ENCODE measurements at places on chromosomes 2 and 18.

DNA sequence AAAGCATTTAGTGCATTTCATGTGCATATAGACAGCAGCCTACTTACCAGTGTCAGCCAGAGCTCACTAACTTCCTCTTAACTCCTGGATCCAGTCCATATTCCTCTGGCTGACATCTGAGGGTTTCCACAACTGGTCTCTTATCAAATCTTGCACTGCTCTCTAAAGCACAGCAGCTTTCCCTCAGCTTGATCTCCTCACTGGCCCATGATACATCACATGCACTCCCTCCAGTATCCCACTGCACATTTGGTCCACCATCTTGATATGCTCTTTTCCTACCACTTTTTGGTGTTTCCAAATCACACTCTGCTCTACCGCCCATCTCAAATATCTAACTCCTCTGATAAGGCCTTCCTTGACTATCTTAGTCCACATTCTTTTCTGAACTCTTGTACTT lies 105.0 kb upstream of the ZFP36L2 start:
- no peak for DNase-seq

GRCh38 chr18:25727281-25727985 lies 363.0 kb downstream of the SS18 start:
- DNase-seq = peak; percentile 69

DNA sequence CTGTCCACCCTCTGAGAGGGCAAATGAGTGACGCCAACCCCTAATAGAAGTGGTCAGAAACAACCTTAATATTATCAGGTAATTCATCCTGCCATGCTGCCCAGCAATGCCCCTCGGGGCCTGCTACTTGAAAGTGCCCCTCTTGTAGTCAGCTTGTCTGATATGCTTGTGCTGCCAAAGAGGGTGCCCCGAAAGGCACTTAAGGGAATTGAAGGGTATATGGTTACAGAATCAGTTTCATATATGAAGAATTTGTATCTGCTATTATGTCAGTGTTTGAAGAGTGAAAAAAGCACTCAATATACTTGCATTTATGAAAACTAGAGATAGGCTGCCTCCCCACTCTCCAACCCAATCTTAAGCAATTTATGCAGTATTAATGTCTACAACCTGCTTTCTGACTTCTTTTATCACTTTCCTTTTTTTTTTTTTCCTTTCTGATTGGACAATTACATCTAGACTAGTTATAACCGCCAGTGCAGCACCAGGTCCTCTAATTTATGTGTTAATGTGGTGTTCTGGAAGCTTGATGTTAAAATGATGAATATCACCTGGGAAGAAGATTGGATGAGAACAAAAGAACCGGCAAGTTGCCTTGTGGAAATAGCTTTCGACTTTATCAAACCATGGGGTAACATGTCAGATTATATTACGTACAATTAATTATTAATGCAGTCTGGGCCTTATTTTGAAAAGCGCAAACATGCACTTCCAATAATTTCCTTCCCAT lies 646.9 kb upstream of the ACVR2A start:
- no peak for DNase-seq

DNA sequence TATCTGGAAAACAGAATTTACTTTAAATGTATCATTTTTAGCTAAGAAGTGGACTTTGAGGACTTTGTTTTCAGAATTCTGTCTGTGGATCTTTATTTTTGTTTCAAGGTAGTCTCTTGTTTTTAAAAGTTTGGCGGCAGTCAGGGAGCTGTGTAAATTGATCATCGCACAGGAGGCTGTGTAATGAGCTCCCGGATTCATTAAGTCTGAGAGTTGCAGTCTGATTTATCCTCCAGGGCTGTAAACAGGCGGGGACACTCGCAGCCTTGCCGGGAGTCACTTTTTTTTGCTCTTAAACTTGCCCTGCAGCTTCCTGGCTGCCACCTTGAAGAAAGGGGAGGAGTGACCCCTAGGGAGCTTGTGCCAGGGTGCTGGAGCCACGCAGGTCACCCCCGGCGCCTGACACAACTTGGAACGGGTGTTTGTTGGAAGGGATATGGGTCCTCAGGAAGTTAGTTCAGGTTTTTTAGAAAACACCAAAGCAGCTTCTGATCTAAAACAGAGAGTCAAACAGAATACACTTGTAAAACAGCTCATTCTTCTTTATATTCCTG lies 76.2 kb downstream of the DCDC2C start:
- no peak for DNase-seq

DNA sequence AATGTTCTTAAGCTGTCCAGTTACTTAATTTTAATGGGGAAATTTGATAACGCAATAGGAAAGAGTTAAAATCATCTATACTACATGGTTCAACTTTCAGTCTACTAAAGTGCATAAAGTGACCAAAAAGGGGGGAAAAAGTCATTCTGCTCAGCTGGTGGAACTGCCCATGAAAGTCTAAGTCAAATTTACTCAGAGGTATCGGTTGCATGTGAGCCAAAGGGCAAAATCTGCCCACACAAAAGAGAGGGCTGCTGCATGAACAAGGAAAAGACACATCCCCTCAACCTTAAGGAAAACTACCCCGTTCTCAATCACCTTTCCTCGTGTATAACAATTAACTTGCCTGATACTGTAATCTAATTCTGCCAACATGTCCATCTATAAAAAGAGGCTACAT lies 126.1 kb downstream of the TCF4 start:
- no peak for DNase-seq

- DNase-seq = no peak
These were observed 138.2 kb upstream of the NRP2 start for GRCh38 chr2:205543937-205544702.

DNA sequence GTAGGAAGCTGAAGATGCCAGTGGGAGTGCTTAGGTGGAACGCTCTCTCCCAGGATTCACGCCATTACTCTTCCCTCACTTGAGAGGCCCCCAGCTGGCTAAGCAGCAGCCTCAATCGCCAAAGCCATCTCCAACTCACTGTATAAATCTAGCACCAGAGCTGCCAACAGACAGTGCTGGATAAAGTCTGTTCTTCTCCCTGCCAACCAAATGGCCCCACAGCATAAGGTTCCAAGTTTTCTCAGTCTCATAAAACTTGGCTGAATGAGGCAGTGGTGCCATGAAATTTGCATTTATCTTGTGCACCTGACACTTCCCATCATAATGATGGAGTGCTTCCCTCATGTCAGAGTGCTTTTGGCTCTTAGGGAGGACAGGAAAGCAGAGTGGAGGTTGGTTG lies 428.2 kb upstream of the ETAA1 start:
- DNase-seq = no peak

DNA sequence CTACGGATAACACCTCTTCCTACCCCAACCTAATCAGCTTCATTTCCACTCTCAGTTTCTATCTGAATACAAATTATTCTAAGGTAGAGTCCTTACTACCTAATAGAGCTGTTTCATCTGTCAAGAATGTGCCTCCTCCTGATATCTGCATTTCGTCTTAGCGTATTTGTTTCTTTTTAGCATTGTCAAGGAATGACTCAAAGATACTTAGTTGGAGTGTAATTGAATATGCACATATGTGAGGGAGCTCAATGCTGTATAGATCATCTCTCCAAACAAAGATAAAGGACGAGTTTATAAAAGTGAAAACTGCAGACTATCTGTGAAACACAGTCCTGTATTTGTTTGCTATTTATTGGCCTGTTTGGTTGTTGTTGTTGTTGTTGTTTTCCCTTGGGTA lies 2059.4 kb upstream of the CELF4 start:
- DNase-seq = no peak

GRCh38 chr2:20093263-20094141 lies 42.1 kb upstream of the LAPTM4A start:
- DNase-seq = peak; percentile 51

- DNase-seq = no peak
These were observed 8.0 kb upstream of the MBP start for GRCh38 chr18:77140439-77141109.

DNA sequence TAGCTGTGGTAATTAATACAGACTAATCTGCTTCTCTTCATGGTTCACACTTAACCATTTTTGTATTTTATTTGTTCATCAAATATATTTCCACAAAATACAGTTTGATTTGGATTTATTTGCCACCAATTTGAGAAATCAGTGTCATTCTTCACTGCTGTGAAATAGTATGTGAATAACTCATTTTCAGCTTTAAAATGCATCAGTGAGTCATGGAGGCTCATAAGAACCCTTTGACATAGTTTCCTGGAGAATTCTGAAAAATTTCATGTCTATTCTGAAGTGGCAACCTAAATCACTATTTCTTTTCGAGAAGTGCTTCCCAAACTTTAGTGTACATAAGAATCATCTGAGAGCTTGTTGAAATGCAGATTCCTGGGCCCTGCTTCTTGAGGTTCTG lies 1026.7 kb upstream of the ACVR2A start:
- DNase-seq = no peak

DNA sequence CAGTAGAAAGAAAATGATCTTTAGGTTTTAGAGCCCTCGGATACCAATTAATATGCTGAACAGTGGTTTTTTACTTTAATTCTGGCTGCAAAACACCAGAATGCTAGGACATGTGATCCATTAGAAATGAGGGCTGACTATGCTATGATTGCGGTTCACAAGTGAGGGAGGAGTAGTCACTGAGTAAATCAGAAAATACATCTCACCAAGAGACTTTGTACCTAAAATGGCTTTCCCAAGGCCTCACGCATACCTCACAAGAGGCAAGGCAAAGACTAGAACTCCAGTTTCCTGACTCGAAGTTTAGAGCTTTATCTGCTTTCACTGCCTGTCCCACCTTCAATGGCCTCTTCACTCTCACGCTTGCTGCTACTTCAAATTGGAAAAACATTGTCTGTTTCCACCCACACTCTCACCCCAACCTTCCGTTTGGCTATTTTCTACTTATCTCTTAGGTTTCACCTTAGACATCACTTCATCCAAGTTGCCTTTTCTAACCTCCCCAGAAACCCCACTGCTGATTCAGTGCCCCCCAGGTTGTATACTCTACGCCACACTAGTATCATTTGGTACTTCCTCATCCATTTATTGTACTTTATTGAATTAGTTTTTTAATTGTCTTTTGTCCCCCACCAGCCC lies 5.1 kb upstream of the MBD2 start:
- DNase-seq = no peak

DNA sequence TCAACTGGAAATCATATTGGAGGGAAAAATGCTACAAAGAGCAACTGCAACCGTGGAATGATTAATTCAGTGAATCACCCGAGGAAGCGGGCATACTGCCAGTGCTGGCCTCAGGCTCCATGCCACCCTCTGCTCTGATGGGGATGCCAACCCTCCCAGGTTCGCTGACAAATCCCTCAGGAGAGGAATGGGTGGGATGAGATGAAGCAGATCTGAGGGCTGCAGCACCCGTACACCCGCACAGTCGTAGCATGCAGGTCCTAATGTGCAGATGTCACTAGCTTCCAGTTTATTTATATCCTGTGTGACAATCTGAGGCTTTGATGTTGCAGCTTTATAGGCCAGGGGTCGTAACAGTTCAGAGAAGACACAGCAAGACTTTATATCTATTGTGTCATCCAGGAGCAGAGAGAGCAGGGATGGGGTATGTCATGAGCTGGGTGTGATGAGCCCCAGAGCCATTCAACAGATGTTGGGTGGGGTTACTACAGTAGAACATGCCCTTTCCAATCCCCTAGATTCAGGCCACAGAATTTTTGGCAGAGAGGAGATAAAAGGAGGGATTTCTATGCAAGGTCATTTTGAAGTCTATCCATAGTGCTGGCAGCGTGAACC lies 44.6 kb downstream of the DPP4 start:
- DNase-seq = no peak

DNA sequence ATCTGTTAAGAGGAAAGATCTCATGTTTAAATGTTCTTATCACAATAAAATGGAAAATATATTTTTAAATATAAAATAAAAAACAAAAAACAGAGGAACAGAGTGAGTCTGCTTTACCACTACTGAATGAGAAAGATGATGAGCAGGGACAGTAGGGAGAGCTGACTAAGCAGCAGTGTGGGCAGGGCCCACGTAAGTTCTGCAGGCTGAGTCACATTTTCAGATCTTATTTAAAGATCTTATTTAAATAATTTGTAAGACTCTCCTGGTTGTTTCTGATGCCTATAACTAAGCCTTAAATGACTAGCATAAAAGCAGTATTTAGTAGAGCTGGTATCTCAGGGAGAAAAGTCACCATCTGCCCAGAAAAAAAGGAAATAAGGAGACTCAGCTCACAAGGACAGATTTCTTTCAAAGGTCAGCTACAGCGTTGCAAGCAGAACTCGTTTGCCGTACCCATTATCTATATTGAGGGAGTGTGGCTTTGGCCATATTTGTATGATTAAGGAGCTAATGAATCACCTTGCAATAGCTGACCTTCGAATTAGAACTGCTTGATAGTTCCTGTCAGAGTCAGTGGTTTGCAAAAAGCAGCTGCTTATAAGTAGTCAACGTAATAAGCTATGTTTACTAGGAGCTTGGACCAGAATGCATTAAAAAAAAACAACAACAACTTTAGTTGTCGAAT lies 322.1 kb upstream of the CHAC2 start:
- no peak for DNase-seq

Measured in NCI-H345 (cell line).